CD4-positive, alpha-beta T cell treated with Interleukin-15 for 1 hour (primary cell): ENCODE measurements at places on chromosomes 16 and 17.

- no peak for DNase-seq
Measured at GRCh38 chr17:81867170-81867990, 3.8 kb downstream of the ARHGDIA start.

GRCh38 chr17:44069974-44070454 is 521 bp upstream of the G6PC3 start:
- DNase-seq, result no peak

GRCh38 chr16:58331024-58331707 is 36.3 kb upstream of the PRSS54 start:
- no peak for DNase-seq

- no peak for DNase-seq
Measured at GRCh38 chr17:10624969-10625368, 32.1 kb downstream of the MYH3 start.

DNA sequence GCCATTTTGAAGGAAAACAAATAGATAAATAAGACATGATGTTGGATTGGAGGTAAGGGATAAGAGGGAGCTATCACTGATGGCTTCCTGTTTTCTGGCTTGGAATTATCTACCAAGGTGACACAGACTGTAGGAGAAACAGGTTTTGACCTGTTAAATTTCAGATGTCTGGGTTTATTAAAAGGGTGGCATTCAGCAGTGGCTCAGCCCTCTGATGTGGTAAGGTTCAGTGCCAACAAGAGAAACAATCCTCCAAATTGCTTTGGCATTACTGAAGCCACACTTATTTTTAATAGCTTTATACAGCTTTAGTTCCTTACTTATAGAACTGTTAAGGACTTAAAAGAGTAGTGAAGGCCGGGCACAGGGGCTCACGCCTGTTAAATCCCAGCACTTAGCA is 37.0 kb upstream of the AKAP1 start:
- no peak for DNase-seq

DNA sequence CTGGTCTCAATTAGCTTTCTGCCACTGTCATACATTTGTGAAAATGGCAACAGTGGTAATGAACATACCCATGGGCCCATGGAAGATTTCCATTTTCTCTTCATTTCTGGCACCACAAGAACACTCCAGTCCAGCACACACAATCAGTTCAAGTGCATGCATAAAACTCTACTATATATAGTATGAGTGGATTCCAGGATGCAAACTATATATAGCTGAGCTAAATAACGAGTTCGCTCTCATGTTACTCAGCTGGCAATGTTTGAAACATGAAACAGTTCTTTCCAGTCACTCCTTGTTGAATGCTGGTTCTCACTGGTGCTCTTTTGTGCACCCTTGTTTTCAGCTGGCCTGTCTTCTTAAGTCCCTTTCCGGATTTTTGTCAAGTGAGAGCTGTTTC is 75.2 kb upstream of the DHX40 start:
- DNase-seq, result no peak

DNA sequence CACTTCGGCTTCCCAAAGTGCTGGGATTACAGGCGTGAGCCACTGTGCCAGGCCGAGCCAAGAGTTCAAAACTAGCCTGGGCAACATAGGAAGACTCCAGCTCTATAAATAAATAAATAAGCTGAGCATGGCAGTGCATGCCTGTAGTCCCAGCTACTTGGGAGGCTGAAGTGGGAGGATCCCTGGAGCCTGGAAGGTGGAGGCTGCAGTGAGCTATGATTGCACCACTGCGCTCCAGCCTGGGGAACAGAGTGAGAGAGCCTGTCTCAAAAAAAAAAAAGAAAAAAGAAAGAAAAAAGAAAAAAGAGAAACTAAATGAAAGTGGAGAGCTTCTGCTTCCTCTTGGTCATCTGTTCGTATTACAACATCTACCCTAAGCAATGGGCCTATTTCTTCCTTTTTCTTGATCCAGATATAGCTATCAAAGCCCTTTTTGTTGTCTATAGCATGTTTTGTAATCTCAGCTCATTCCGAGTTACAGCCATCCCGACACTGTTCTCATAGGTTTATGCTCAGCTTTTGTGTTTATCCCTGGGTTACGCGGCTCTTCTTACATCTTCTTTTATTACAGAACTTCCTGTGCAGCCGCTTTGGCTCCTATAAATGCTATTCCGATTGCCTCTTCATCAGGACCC is 14.1 kb upstream of the MAPK3 start:
- DNase-seq, result no peak

GRCh38 chr16:7140899-7141298 is 191.7 kb upstream of the RBFOX1 start:
- no peak for DNase-seq

- DNase-seq, result peak; percentile 45
Measured at GRCh38 chr17:76493505-76494167, 7.6 kb downstream of the RHBDF2 start.

- no peak for DNase-seq
Measured at GRCh38 chr16:27389272-27389961, 12.6 kb upstream of the IL21R start.

DNA sequence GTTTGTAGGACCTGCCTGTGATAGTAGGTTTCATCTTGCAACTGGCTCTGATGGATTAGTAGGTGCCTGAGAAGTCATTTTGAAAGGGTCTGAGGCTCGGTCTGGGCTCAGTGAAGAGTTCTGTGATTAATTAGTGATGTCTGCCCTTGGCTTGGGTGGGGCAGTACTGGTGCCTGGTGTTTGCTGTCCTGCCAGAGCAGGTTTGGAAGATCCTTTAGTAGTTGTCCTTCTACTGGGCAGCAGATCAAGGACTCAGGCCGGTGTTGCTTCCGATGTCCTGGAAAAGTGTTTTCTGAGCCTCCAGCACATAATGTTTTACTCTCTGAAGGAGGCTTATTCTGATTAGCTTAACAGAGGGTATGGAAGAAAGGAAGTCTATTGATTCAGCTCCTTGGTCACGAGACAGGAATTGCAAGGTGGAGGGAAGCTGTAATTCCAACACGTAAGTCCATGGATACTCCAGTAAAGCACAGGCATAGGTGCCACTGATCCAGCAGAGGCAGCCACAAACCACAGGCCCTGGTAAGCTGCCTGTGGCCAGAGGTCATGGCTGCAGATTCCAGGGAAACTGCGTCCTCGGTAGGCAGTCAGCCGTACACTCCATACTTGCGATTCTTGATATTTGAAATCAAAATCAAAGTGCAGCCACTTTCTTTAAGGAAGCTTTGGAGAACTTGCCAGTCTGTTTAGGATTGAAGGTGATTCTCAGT is 18.7 kb downstream of the HLF start:
- no peak for DNase-seq

- DNase-seq, result no peak
Measured at GRCh38 chr16:88922114-88922825, 54.7 kb downstream of the CBFA2T3 start.

DNA sequence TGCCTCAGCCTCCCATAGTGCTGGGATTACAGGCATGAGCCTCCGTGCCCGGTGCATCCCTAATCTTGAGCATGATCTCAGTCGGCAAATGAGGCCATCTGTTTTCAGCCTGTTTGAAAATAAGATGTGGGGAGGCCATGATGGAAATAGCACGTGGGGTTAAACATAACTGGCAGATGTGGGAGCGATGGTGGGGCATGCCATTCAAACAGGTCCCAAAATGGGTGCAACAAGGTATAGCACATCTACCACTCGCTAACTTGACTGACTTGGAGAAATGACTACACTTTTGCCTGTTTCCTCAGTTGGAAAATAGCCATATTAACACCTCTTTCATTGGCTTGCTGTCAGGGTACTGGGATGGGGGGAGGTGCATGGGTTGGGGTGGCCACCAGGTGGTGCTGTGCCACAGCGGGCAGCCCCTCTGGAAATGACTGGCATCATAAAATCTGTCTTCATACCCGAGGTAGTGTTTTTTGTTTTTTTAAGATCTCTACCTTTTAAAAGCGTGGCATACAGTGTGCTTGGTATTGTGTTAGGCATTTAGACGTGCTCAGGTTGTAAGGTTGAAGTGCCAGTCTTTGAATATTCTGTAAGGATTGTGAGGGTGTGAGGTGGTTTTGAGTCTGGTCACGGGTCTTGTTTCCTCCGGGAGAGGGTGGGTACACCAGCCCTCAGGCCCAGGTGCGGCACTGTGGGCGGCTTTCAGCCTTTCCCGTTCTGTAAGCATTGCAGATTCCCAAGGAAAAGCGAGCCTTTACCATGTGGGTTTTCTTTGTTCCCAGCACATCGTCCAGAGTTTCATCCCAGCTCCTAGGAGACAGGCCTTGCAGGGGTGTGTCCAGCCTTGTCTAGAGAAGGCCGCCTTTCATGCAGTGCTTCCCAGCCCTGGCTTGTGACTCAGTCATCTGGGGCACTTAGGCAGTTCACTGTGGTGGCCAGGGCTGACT is 2.9 kb upstream of the TTYH2 start:
- DNase-seq, result peak; percentile 78

- no peak for DNase-seq
Measured at GRCh38 chr16:3444032-3444388, 530 bp downstream of the NAA60 start.

- DNase-seq, result no peak
Measured at GRCh38 chr16:709566-710499, 4.2 kb upstream of the FBXL16 start.

- no peak for DNase-seq
Measured at GRCh38 chr17:50212121-50212843, 10.9 kb upstream of the COL1A1 start.

DNA sequence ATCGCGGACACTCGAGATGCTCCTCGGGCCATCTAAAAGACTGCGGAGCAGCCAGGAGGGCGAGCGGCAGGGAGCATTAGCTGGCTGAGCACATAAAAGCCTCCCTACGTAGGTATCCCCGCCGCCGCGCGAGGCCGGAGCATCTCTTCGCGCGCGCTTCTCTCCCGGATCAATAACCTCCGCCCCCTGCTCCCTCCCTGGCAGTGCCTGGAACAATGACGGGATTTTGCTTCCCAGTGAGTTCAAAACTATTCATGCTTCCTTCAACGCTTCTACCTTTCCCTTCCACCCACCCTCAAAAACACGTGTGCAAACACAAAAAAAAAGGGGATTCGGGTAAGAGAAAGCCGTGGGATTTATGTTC is 984 bp downstream of the CENPV start:
- DNase-seq, result no peak

DNA sequence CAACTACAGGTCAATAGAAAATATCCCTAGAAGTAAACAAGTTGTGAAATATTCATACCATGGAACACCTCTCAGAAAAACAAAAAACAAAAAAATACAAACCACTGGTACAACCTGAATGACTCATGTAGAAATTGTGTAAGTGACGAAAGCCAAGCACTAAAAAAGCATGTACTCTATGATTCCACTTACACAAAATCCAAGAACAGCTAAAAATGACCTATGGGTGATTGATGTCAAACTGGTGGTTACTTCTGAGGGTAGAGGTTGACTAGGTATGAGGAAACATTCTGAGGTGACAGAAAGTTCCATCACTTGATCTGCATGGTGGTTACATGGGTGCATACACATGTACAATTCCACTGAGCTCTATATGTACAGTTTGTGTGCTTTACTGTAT is 31.1 kb downstream of the DHRS7C start:
- DNase-seq, result no peak

DNA sequence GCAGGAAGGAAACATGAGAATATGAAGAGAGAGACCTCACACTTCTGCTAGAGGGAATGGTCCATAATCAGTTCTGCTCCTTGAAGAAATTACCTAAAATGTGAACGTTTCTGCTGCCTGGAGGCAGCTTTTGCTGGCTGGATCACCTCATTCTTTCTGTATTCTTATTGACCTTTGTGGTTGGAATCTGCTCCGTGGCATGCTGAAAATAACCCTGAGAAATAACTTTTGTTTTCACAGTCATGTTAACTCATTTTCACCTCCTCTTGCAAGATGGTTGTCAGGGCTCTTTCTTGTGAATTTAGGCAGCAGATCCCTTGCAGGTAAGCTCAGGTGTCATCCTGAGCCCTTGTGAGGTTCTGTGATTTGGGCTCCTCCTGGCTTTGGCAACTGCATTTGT is 70.2 kb downstream of the IRF8 start:
- no peak for DNase-seq

- DNase-seq, result no peak
Measured at GRCh38 chr16:82895843-82896242, 269.1 kb downstream of the CDH13 start.

DNA sequence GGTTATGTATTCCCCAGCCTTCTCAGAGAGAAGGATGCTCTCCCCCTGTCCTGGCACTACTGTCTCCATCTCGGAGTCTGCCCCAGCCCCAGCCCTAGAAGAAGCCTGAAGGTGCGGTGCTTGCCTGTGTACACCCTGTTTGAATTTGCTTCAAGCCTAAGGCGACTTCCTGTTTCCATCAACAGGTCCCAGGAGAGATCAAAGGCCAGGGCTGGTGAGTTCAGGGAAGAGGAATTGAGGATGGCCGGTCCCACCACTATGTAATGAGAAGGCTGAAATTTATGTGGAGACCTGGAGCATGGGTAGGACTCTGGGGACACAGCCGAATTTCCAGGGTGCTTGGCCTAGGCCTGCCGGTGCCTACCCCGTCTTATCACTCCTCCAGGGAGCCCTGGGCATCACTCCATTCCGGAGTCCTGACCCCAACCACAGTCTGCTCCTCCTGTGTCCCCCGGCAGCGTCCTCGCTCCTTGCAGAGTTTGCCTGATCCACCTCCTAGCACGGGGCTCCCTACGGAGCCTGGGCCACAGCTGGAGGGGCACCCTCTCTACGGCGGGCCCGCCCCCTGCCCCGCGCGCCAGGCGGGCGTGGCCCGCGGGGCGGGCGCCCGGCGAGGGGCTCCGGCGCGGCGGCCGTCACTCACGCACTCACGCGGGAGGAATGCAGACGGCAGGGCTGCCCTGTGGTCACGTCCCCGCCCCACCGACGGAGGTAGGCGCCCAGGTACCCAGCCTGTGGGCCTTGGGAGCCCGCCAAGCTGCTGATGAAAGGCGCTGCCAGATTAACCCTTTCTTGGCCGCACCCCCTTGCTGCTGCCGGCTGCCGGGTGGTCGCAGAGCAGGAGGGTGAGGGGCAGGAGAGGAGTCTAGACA is 53.8 kb upstream of the TAC4 start:
- DNase-seq, result no peak

GRCh38 chr16:76910931-76911330 is 280.1 kb upstream of the MON1B start:
- no peak for DNase-seq

- no peak for DNase-seq
Measured at GRCh38 chr17:77602883-77603640, 355.4 kb upstream of the TNRC6C start.

- DNase-seq, result no peak
Measured at GRCh38 chr16:53515811-53516210, 12.8 kb upstream of the AKTIP start.

GRCh38 chr17:81934850-81935708 is 2.0 kb downstream of the PYCR1 start:
- no peak for DNase-seq

GRCh38 chr16:56318827-56319140 is 106.6 kb downstream of the AMFR start:
- no peak for DNase-seq
